ENCODE measurements at places on chromosomes 4 and X.

DNA sequence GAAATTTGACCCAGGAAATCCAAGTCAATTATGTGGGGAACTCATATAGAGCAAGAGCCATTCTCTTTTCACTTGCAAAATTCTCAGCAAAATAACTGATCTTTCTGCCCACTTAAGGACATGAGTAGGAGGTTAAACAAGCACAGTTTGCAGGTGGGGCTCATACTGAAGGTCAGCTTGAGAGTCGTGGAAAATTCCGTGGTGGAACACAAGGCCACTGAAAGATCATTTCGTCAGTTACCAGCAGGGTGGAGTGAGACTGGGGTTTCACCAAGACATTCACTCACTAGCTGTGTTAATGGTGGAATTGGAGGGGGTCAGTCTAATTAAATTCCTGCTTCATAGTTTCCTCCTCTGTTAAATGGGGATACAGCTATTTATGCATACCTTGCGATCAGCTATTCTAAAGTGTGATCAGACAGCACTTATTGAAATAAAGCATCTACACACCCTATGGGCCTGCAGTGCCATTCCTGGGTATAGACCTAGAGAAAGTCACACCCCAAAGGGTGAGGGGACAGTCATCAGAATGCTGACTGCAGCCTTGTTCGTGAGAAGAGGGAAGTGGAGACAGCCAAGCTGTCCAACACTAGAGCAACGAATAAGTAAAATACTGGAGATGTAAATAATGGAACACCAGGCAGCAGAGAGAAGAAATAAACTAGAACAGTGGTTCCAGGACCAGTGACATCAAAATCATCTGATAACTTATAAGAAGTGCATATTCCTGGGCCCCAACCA is 42.7 kb upstream of the CLNK start:
- DNase-seq, result no peak

DNA sequence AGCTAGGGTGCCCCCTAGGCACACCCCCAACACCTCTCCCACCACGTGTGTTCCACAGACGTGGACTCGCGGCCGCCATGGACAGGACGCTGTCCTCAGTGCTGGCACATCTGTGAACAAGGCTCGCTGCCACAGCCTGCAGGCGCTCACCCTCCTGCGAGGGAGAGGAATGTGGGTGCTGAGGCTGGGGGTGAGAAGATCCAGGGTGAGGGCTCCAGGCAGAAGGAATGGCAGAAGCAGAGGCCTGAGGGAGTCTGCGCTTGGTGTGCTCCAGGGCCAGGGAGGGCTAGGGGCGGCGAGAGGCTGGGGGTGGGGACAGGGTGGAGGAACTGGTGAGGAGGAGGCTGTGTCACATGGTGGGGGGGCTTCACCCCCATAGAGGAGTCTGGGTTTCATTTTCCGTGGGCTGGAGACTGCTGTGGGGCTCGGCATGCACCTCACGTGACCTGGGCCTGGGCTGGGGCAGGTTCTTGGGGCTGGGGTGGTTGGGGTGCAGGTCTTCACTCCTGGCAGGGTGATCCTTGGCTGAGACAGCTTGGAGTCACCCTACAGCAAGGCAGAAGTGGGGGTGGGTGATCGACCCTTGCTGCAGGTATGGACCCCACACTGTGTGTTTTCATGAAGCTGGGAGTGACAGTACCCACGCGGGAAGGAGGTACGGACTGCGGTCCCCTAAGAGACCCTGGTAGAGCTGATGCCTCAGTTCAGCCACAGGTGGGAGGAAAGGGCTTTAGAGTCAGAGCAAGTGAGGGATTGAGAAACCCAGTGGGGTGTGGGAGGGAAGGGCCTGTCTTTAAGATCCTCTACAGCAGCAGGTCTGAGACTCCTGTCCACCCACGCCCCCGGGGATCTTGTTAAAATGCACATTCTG is 103.7 kb downstream of the PSAPL1 start:
- DNase-seq, result no peak

DNA sequence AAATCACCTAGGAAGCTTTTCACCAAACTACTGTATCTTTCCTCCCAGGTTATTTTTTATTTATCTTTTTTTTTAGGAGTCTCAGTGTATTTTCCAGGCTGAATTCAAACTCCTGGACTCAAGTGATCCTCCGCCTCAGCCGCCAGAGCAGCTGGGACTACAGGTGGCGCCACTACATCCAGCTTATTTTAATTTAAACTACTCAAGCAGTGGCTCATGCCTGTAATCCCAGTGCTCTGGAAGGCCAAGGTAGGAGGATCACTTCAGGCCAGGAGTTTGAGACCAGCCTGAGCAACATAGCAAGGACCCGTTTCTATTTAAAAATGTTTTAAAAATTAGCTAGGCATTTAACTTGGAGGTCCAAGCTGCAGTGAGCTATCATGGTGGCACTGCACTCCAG is 37.8 kb downstream of the LEF1 start:
- DNase-seq, result no peak

- no peak for DNase-seq
Observed at GRCh38 chr4:54976682-54977081, 148.7 kb downstream of the KDR start.

GRCh38 chrX:64427281-64427680 is 32.0 kb upstream of the MTMR8 start:
- no peak for DNase-seq

DNA sequence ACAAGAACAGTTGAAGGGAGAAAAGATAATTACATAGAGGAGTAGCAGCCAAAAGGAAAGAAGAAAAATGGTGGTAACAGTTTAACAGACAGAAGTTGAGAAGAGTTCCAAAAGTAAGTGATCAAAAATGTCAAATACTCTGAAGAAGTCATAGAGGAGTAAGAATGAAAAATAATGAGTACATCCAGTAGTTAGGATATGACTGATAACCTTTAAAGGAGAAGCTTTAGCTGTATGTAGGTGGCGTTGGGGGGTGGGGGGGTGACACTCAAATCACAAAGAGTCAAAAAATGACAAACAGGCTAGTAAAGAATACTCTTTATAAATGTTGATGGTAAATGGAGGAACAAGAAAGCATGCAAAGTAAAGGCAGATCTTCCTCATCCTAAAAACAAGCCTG is 40.6 kb downstream of the RAB33A start:
- no peak for DNase-seq

- DNase-seq, result no peak
Observed at GRCh38 chrX:70497026-70497425, 52.4 kb downstream of the DLG3 start.

DNA sequence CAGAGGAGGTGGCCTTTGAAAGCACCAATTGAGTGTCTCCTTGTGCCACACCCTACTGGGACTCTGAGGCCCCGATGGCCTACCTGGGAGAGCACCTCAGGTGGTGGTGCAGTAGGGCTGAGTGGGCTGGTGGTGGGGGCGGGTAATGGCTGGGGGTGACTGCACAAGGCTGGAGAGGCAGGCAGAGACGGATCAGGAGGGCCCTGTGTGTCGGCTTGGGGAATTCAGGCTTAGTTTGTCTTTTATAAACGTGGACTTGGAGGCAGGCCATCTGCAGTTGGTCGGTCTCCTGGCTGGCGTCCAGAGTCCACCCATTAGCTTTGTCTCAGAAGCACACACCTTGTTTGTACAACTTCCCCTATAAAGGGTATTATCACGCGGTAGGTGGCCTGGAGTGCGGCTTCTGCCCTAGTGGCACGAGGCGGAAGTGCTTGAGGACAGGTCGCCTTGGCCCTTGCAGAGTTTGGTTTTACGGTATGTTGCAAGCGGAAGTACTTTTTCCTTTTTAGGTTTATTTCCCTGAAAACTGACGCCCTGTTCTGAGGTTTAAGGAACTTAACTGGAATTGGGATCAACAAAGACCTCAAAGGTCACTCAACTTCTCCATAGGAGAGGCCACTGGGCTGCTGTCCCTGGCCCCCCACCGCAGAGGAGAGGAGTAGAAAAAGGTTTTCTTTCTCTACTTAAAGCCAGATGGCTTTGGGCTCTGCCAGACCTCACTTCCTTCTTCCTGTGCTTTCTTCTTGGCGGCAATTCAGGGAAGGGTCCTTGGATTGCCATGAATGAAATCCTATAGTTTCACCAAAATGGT is 8.0 kb downstream of the TBC1D14 start:
- no peak for DNase-seq

GRCh38 chr4:143405075-143405730 is 68.5 kb downstream of the GAB1 start:
- DNase-seq, result no peak

- no peak for DNase-seq
Observed at GRCh38 chr4:70833675-70834074, 6.0 kb downstream of the GRSF1 start.

All from GM19239 (cell line).